Activated CD4-positive, alpha-beta memory T cell treated with anti-CD3 and anti-CD28 coated beads for 36 hours (primary cell): ENCODE measurements at places on chromosomes 13 and 19.

DNA sequence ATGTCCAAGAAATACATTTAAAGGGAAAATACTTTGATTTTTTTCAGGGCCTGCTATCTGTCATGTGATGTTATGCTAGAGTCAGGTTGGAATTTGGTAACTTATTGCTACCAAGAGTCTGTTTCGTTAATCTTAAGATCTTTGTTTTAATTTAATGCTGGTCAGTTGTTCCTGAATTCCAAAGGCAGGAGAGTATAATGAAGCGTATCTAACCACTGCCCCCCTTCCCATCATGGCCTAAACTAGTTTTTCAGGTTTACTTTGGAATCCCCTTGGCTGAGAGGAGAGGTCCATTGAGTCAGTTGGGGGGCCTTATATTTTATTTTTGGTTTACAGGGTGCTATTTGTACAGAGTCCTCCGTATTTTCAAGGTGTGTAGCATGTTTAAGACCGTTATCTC, 116.3 kb upstream of the SLC7A1 start:
- no peak for DNase-seq

DNA sequence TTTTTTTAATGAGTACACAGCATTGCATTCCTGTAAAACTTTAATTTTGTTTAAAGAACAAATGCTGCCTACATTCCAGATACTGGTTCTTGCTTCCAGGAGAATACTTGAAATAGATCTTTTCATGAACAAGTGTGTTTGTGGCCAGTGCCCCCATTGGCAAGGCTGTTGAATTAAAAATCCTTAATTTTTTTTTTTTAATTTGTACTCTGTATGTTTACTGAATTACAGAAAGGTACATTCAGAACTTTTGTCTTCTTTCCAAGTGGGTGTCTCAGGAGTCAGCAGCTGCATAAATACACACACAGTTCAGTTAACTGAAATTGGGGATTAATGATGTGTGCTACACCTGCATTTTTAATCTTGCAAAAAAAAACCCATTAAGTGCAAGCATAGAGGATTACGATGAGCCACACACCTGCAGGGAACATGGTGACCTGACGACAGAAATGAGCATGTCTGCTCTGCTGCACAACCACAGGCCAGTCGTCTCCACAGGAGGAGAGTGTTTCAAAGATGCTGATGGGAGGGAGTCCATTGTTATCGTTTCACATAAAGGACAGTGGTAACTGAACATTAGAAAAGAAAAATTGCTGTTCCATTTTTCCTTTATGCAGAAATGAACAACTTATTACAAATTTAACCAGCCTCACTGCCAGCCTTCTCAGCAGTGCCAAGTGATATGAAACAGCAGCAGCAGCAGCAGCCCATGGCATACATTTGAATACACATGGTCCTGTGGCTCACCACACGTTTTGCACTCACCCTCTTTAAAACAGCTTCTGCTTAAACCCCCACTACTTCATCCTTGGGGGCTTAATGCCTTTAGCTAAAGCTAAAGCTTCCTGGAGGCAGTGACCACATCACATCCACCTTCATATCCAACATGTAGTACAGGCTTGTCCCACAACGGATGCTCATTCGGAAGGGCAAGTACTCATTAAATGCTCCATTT, 72.3 kb upstream of the RFC3 start:
- no peak for DNase-seq

DNA sequence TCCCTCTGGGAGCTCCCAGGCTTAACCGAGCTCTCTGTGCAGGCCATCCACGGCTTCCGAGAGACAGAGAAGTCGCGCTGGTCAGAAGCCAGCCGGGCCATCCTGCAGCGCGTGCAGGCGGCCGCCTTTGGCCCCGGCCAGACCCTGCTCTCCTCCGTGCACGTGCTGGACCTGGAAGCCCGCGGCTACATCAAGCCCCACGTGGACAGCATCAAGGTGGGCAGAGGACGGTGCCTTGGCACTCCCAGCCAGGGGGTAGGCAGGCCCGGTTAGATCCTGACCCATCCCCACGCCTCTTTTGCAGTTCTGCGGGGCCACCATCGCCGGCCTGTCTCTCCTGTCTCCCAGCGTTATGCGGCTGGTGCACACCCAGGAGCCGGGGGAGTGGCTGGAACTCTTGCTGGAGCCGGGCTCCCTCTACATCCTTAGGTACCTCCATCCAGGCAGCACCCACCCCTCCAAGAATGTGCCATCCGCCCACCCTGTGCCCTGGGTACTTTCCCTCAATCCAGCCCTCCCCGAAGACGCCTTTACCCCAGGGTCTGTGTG, 1.5 kb downstream of the PSPN start:
- DNase-seq = no peak

DNA sequence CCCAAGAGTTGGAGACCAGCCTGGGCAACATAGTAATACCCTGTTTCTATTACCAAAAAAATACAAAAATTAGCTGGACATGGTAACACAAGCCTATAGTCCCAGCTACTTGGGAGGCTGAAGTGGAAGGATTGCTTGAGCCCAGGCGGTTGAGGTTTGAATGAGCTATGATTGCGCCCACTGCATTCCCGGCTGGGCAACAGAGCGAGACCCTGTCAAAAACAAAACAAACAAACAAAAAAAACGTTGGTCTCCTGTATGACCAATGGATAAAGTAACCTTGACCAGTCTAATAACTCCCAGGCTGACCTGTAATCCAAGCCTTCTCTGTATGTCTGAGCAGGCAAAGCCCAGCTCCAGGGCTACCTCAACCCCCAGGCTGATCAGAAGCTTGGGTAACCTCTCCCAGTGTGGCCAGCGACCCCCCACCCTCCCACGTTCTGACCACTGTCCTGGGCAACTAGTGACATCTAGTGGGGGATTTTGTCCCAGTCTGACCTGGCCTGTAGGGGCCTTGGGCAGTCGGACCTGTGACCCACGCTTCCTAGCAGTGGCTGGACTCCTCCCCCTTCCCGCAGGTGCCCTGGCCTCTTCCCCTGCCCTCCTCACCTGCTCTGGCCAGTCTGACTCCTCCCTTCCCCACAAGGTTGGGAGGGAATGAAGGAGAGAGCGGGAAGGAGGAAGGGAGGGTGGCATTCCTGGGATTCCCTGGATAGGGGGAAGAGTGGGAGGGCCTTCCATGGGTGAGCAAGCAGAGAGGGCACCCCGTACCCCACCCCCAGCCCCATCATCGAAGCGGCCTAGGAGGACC, 1.0 kb upstream of the BCAM start:
- no peak for DNase-seq
